ENCODE measurements at places on chromosomes 2 and 18.

DNA sequence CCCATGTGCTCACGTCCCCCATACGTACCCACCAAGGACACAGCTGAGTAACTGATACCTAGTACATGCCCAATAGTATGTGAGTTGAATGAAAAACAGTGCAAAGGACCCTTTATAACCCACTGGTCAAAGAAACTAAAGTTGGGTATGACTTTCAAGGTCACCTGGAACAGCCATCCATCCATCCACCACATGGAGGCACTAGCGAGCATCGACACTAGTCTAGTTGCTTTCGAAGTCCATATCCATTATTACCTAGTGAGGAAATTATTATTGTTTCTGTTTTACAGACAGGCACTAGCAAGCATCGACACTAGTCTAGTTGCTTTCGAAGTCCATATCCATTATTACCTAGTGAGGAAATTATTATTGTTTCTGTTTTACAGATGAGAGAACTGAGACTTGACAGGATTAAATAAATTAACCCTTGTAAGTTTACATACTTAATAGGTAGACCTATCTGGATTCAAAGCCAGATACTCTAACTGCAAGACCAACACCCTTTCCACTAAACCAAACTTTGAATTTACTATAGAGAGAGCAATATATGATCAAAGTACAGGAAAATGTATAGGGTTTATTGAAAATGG is 233.7 kb downstream of the METTL4 start:
- H3K4me3 ChIP-seq: no peak overlapping the region
- H3K27ac ChIP-seq: no peak overlapping the region
- H3K36me3 ChIP-seq: no peaks in the 10 kb centered on the region
- peak; percentile 29 for DNase-seq
- no peaks in the 10 kb centered on the region for H3K4me1 ChIP-seq

GRCh38 chr2:189791338-189792042 is 7.2 kb downstream of the PMS1 start:
- no peaks in the 10 kb centered on the region for H3K4me1 ChIP-seq
- H3K27ac ChIP-seq: no peak overlapping the region
- peaks cover 4% of the 10 kb centered on the region for H3K36me3 ChIP-seq
- DNase-seq: no peak
- no peak overlapping the region for H3K4me3 ChIP-seq

GRCh38 chr2:233235977-233236376 is 15.5 kb upstream of the ATG16L1 start:
- H3K4me3 ChIP-seq: no peak overlapping the region
- DNase-seq: no peak
- H3K27me3 ChIP-seq: no peaks in the 10 kb centered on the region
- no peaks in the 10 kb centered on the region for H3K36me3 ChIP-seq
- no peak overlapping the region for H3K27ac ChIP-seq

DNA sequence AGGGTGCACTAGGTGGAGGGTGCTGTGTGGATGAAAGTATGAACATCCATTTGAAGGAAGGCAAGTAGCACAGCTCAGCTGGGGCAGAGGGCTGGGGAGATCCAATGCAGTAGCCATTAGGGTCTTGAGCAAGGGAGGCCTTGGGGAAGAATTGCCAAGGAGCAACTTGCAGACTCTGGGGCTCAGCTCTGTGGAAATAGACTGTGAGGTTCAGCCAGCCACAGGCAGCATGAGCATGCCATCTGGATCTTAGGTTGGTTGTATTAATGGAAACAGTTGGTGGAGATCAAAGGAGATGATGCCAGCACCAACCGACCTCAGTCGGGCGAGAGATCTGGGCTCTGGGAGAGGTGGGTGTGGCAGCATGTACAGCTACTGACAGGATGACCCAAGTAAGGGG is 5.6 kb downstream of the ZAP70 start:
- H3K27me3 ChIP-seq: no peaks in the 10 kb centered on the region
- H3K27ac ChIP-seq: no peak overlapping the region
- H3K4me3 ChIP-seq: no peak overlapping the region
- no peaks in the 10 kb centered on the region for H3K36me3 ChIP-seq
- no peak for DNase-seq
- H3K4me1 ChIP-seq: no peaks in the 10 kb centered on the region

DNA sequence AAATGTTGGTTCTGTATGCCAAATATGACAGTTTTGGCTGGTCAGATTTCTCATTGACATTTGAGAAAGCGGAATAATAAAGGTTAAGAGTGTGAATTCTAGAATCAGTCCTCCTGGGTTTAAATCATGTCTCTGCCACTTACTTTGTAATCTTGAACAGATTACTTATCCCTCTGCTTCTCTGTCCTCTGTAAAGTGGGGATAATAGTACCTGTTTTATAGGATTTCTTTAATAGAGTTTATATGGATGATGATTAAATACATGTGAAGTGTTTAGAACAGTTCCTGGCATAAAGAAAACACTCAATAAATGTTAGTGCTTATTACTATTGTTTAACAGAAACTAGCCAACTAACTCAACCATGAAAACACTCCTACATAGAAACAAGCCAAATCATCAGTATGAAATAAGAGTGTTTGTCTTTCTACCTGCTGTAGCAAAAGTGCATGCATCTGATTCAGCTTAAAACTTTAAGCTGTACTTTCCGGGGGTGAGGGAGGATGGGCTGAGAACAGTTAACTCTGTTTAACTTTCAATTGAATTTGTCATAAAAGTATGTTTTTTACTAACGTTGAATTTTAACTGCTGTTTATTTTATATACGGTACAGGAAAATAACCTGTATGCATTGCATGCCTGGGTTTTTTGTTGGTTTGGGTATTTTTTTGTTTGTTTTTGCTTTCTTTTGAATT is 6.8 kb downstream of the HTR2B start:
- no peak overlapping the region for H3K4me3 ChIP-seq
- H3K27ac ChIP-seq: no peak overlapping the region
- no peak for DNase-seq
- no peaks in the 10 kb centered on the region for H3K4me1 ChIP-seq

DNA sequence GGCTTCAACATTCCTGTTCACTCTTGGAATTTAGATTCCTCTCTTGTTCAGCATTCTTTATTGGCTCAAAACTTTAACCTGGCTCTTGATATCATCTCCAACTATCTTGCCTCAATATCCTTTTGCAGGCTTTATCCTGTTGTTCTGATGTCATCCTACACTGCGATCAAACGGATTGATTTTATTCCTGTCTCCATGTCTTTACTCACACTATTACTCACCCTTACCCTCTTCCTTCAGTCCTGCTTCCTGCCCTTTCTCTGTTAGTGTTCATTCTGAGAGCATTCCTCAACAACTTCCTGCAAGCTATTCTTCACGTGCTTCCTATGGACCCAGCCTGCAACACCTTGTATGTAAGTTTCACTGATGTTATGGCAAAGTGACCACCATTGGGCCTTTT is 264.7 kb downstream of the RNF152 start:
- no peaks in the 10 kb centered on the region for H3K27me3 ChIP-seq
- no peaks in the 10 kb centered on the region for H3K36me3 ChIP-seq
- no peak overlapping the region for H3K4me3 ChIP-seq

DNA sequence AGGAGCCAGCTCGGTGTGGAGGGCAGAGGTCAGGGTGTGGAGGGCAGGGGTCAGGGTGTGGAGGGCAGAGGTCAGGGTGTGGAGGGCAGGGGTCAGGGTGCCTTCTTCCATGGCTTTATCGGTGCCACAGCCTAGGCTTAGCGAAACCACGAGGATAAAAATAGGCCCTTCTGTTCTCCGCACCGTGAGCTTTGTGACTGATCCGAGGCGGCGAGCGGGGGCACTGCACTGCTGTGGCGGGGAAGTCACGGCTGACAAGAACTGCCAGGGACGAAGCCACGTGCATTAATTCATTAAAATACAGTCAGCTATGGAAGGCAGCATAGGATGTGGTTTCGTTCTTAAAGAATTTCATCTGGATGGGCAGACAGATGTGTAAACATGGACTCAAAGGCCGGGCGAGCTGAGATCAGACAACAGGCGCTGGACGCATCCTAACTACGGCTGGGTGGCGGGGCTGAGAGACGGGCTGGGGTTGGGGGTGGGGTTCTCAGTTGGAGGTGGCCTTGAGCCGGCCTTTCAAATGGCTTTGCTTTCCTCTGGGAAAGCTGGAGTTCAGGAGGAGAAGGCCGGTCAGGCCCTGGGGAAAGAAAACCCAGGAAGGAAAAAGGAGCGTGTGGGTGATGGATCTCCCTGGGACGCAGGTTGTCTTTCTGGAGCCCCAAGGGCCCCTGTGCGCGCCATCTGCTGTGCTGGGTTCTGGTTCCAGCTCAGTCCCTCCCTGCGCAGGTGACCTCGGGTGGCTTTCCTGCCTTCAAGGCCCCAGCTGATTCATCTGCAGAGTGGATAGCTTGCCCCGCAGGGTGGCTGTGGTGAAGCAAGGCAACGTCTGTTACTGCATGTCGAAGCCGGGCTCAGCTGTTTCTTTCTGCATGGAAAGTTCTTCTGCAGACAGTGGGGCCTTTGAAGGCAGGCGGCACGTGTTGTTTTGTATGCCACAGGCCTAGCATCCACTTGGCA is 958 bp upstream of the ALLC start:
- no peaks in the 10 kb centered on the region for H3K27me3 ChIP-seq
- DNase-seq: no peak
- peaks cover 4% of the 10 kb centered on the region for H3K4me1 ChIP-seq

Measured in iPS DF 6.9 (cell line).